ENCODE measurements at places on chromosomes 4 and X.

GRCh38 chr4:71863457-71863856 is 79.6 kb upstream of the GC start:
- DNase-seq, result no peak

GRCh38 chrX:2592279-2592678 is 91.5 kb upstream of the DHRSX start:
- no peak for DNase-seq

GRCh38 chrX:133440081-133440796 is 24.9 kb upstream of the GPC4 start:
- no peak for DNase-seq

DNA sequence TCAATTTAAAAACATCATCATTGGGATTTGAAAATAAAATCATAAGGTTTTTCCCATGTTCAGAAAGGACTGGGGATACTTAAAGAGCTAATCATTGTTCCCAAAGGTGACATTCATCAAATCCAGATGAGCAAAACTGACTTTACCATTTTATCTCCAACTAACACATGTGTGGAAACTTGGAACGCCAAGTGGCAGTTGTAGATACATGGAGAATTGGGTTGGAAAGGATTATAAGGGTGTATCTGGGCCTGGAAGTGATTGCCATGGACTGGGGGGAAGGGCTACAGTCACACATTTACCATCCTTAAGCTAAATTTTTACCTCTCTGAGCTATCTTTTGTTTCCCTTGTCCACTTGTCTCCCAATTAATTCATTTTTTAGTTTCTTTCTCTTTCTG is 203.4 kb downstream of the SLC39A8 start:
- no peak for DNase-seq

DNA sequence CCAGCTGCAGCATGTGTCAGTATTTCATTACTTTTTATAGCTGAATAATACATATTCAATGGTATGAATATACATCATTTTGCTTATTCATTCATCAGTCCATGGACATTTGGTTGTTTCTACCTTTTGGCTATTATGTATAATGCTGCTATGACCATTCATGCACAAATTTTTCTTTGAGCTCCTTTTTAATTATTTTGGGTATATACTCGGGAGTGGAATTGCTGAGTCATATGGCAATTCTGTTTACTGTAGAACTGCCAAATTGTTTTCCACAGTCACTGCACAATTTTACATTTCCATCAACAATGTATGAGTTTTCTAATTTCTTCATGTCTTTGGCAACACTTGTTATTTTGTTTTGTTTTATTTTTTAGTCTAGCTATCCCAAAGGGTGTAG is 405.9 kb upstream of the PITX2 start:
- no peak for DNase-seq

GRCh38 chrX:42242004-42242403 is 318.6 kb upstream of the CASK start:
- DNase-seq, result no peak

DNA sequence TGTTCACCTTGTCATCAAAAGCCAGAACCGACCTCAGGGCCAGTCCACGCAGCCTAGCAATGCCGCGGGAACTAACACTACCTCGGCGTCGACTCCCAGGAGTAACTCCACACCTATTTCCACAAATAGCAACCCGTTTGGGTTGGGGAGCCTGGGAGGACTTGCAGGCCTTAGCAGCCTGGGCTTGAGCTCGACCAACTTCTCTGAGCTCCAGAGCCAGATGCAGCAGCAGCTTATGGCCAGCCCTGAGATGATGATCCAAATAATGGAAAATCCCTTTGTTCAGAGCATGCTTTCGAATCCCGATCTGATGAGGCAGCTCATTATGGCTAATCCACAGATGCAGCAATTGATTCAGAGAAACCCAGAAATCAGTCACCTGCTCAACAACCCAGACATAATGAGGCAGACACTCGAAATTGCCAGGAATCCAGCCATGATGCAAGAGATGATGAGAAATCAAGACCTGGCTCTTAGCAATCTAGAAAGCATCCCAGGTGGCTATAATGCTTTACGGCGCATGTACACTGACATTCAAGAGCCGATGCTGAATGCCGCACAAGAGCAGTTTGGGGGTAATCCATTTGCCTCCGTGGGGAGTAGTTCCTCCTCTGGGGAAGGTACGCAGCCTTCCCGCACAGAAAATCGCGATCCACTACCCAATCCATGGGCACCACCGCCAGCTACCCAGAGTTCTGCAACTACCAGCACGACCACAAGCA is 898 bp downstream of the UBQLN2 start:
- DNase-seq, result peak; percentile 53

Measured in ELR (cell line).